ENCODE measurements at places on chromosomes 11 and 22.

GRCh38 chr11:95702526-95702925 is 87.1 kb downstream of the FAM76B start:
- no peak for DNase-seq

DNA sequence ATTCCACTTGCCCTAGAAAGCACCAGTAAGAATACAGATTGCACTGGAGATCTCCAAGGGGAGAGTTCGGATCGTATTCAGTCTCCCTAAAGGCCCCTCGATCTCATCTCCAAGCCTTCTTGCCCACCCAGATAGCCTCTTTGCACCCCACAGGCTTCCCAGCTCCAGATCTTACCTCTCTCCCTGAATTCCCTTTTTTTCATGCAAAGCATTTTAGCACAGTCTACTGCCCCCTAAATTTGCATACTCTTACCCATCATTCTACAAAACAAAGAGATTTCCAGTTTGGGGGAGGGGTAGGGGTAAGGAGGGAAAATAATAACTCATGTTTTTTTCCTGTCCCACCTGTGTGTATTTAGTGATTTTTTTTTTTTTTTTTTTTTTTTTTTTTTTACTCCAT is 105.2 kb downstream of the NAV2 start:
- DNase-seq: no peak

DNA sequence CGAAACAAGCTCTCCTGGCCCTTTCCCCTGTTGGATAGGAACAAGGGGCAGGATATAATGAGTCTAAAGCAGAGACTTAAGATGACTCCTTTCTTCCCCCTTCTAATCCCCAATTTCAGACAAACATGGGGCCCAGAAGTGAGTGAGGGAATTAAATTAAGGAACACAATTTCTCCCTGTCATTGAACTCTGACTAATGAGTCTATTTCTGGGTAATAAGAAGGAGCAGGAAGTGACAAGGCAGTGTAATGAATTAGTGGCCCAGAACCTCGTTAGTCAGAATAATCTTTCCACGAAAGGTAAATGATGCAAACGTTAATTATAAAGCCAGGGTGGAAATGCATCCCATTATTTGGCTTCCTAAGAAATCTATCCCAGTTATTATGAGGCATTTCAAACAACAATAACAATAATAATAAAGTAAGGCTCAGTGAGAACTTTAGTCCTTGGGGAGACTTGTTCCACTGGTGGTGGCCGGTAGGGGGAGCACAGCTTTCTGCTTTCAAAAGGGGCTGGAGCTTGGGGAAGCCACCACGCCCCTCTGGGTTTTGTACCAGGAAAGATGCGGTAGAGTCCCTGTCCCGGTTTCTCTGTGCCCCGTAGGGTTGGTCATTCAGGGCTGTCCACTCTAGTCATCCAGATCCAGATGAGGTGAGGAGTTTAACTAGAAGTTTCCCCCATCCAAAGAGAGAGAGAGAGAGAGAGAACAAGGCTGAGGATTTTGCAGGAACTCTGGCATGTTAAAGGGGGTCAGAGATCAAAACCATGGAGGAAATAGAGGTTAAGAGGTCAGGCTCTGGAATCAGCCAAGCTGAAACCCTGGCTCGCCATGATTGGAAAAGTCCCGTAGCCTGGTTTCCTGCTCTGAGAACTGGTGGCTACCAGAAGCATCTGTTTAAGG is 298.3 kb downstream of the NTM start:
- DNase-seq: no peak

DNA sequence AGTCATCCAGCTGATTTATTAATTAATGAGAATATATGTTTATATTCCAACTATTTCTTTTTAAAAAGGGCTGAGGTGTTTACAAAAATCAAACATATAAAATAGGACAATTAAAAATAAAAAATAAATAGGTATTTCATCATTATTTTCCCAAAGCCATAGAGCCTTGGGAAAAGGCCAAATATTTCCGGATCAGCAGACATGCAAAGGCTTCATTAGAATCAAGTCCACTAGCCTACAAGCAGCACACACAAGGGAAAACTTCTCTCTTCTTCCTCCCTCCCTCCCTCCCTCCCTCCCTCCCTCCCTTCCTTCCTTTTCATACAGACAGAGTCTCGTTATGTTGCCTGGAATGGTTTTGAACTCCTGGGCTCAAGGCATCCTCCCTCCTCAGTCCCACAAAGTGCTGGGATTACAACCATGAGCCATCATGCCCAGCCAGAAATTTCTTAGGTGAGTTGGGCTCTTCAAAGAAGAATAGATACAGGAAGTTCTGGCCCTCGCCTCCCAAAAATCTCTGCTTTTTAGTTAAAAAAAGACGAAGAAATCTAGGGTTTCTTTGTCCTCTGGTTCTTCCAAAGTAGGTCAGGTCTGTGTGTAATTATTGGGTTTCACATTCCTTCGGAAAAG is 121.2 kb downstream of the SIK3 start:
- DNase-seq: no peak

GRCh38 chr11:61958590-61958989 is 8.4 kb downstream of the BEST1 start:
- peak; percentile 32 for DNase-seq

DNA sequence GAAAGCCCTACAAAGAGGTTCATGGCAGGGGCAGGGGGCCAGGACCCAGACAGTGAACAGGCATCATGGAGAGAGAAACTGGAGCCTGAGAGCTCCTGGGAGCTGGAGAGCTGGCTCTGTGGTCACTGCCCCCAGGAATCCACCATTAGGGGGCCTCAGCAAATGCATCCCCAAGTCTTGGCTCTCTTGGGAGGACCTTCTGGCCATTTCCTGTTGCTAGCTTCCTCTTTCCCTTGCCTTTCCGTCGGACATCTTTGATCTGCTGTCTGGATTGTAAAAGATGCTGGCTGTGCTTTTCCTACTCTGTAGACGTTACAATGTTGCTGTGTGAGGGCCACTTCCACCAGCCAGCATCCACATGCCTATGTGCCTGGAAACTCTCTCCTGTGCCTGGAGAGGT is 7.1 kb upstream of the CRYBB2 start:
- DNase-seq: no peak

- DNase-seq: no peak
Measured at GRCh38 chr22:25643232-25644000, 78.9 kb downstream of the GRK3 start.

GRCh38 chr22:39593066-39593930 is 22.7 kb downstream of the CACNA1I start:
- DNase-seq: no peak

- no peak for DNase-seq
Measured at GRCh38 chr11:1472180-1473005, 14.2 kb downstream of the MOB2 start.

DNA sequence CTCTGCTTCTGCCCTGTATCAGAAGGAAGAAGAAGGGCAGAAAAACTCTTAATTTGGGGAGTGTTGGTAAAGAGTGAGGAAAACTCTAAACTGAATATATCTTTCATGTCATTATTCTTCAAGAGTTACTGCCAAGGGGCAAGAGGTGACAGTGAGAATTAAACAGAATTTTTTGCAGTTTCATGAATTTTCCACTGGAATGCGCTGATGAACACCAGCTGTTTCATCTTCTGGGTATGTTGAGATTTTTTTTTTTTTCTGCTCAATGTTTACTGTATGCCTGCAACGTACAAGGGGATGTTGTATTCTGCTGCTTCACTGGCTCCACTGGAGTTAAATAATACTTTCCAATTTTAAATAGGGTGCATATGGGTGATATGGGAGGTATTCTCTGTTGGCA is 117.8 kb downstream of the FAM76B start:
- DNase-seq: no peak

DNA sequence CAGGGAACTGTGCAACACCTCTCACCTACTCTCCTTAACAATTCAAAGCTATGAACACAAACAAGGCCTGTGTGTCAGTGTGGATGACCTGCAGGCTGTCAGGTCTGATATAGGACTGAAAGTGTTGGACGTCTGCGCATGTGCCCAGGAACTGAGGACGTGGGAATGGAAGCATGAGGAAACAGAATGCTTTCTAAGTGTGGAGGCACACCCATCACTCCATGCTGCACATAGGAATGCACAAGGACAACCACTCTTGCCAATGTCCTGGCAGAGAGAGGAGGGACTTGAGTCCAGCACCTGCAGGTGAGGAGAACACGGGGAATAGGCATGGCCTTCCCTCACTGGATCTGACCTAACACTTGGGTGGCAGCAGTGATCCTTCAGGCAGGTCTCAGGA is 874.3 kb downstream of the OPCML start:
- no peak for DNase-seq

DNA sequence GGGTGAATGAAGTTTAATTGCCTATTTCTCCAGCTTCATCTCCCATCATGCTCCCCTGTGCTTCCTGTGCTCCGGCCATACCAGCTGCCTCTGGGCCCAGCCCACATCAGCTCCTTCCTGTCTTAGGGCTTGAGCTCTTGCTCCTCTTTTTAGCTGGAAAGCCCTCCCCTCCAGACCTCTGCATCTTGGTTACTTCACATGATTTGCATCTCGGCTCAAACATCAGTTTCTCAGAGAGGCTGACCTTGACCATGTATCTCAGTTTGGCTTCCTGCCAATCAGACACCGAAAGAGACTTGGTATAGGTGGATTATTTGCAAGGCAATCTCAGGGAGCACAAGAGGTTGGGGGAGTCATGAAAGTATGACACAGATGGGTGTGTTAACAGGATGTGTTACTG is 73.2 kb upstream of the TIMP3 start:
- no peak for DNase-seq

DNA sequence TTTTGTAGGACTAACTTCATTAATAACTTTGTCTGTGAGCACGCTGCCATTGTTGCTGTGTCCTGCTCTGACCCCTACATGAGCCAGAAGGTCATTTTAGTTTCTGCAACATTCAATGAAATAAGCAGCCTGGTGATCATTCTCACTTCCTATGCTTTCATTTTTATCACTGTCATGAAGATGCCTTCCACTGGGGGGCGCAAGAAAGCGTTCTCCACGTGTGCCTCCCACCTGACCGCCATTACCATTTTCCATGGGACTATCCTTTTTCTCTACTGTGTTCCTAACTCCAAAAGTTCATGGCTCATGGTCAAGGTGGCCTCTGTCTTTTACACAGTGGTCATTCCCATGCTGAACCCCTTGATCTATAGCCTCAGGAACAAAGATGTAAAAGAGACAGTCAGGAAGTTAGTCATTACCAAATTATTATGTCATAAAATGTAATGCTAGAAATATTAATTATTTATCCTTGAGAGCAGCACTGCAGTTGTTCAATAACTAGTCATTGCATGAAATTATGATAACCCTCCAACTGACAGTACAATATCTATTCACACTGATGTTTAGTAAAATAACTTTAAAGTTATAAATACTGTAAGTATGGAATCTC is 46.4 kb upstream of the OR5D13 start:
- no peak for DNase-seq

DNA sequence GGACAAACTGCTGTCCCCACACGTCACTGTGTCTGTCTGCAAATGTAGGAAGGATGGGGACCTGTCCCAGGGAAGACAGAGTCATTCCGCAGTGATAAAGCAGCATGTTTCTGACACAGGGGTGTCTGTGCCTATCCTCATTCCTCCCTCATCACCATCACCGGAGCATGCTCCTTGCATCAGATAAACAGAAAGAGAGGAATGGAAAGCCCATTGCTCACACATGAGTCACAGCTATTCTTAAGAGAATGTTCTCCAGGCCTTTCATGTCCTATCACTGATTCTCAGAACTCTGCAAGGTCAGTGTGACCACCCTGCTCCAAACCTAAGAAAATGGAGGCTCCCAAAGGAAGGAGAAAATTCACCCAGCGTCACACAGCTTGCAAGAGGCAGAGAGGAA is 38.9 kb downstream of the ZNF195 start:
- DNase-seq: no peak

DNA sequence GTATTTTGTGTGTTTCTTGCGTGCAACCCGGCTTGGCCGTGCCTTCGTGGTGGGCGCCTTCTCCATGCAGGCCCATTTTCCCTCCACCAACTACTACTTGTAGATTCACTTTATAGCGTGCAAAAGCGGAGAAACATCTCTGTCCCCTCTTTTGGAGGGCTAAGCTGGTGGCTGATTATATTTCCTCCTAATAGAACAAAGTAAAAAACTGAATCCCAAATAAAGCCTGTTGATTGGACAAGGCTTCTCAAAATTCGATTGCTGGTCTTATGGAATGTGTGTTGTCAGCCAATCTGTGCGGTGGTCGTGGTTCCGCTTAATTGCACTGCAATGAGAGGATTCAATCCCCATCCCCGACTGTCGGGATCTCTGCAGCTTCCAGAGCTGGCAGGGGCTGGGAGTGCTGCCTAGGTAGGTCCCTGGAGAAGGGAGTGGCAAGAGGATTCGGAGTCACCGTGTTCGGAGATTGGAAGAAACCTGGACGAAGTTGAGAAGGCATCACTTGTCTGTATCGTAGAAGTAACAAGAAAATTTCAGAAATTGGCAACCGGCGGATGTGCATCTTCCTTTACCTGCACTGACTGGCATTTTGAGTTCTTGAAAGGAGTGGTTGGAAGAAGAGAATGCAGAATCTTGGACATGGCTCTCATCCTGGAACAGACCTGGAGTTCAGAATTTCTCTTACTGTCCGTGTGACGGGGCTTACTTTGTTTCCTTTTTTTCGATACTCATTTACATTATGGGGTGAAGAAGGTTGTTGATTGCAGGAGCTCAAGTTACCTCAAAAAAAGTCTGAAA is 1.1 kb downstream of the HMGXB4 start:
- no peak for DNase-seq

DNA sequence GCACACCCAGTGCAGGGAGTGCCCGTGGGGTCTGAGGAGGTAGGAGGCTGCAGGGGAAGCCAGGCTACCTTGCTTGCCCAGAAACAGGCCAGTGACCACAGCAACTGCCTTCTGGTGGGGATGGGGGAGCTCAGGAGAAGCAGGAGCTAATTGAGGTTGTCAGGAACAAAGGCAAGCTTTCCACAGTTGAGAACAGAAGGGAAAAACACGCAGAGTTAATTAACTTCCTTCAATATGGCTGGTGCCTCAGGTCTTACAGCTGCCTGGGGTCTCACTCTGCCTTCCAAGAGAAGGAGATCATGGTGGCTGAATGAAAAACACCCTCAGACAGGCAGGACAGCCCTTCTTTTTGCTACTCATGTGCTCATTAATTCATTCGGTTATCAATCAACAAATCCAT is 127.9 kb upstream of the SYT13 start:
- no peak for DNase-seq

- DNase-seq: no peak
Measured at GRCh38 chr22:46911346-46911745, 148.9 kb downstream of the TBC1D22A start.

DNA sequence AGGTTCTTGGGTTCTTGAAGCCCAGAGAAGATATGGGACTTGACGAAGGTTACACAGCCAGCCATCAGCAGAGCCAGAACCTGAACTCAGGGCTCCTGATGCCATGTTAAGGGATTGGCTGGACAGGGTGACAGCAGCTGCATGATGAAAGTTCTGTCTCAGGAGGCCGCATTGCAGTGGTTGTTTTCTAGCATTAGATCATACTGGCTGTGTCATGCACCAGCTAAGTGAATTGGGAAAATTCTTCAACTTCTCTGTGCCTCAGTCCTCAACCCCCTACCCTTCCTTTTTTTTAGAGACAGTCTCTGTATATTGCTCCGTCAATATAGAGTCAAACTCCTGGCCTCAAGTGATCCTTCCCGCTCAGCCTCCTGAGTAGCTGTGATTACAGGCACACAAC is 5.4 kb upstream of the LTBP3 start:
- no peak for DNase-seq

- DNase-seq: peak; percentile 58
Measured at GRCh38 chr22:22866381-22867111, 21.1 kb upstream of the IGLL5 start.

GRCh38 chr11:3942956-3943497 is 87.6 kb downstream of the STIM1 start:
- no peak for DNase-seq

Measured in right atrium auricular region (tissue), 2 donors.